ENCODE measurements at places on chromosomes 4 and X. TPM values are rescaled to one million over a fixed set of nuclear protein-coding genes. Genes with fewer than 3 reads are reported as not detected.

RLIM gene
- 49.7 TPM for total RNA-seq

- H3K27ac ChIP-seq, result no peak overlapping the region
- no peak overlapping the region for H3K4me3 ChIP-seq
- H3K4me1 ChIP-seq, result no peaks in the 10 kb centered on the region
- H3K27me3 ChIP-seq, result no peaks in the 10 kb centered on the region
- H3K36me3 ChIP-seq, result no peaks in the 10 kb centered on the region
- DNase-seq, result no peak
Observed at GRCh38 chr4:45580334-45580733, 543.5 kb downstream of the GABRG1 start.

DNA sequence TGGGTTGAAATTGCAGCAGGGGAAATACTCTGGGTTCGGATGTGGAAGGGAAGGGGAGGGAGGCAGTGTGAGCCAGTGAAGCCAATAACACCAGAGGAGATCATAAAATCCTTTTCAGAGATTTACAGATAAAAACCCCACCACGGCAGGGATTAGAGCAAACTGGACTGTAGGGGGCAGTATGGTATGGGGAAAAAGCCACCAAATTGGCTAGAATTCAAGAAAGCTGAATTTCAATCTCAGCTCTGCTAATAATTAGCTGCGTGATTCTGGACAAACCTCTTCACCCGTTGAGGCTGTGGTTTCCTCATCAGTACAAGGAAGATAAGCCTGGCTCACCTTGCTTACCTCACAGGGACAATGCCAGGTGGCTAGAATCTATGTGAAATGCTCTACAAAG, 108.1 kb downstream of the ATG4A start:
- peaks cover 1% of the 10 kb centered on the region for H3K27me3 ChIP-seq
- no peak for DNase-seq
- H3K27ac ChIP-seq, result no peak overlapping the region
- no peak overlapping the region for H3K4me3 ChIP-seq
- no peaks in the 10 kb centered on the region for H3K4me1 ChIP-seq

DNA sequence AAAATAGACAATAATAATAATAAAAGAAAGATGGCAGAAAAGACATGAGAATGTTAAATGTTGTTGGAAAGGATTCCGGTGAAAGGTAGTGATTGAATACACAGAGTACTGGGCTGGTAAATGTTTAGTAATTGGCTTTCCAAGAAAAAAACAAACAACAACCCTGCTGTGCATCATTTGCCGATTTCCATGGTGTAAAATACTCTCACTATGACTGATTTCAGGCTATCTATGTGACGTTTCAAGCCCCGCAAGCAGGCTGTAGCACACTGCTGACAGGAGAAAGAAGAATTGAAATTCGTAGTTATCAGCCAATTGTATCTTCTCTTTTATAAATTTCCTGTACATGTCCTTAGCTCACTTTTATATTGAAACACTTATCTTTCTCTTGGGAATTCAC, 13.6 kb upstream of the SEPTIN6 start:
- DNase-seq, result no peak
- no peaks in the 10 kb centered on the region for H3K4me1 ChIP-seq
- H3K36me3 ChIP-seq, result no peaks in the 10 kb centered on the region
